ENCODE measurements at places on chromosomes 5 and 9.

- no peak for DNase-seq
Observed at GRCh38 chr9:18601026-18601425, 127.1 kb downstream of the ADAMTSL1 start.

DNA sequence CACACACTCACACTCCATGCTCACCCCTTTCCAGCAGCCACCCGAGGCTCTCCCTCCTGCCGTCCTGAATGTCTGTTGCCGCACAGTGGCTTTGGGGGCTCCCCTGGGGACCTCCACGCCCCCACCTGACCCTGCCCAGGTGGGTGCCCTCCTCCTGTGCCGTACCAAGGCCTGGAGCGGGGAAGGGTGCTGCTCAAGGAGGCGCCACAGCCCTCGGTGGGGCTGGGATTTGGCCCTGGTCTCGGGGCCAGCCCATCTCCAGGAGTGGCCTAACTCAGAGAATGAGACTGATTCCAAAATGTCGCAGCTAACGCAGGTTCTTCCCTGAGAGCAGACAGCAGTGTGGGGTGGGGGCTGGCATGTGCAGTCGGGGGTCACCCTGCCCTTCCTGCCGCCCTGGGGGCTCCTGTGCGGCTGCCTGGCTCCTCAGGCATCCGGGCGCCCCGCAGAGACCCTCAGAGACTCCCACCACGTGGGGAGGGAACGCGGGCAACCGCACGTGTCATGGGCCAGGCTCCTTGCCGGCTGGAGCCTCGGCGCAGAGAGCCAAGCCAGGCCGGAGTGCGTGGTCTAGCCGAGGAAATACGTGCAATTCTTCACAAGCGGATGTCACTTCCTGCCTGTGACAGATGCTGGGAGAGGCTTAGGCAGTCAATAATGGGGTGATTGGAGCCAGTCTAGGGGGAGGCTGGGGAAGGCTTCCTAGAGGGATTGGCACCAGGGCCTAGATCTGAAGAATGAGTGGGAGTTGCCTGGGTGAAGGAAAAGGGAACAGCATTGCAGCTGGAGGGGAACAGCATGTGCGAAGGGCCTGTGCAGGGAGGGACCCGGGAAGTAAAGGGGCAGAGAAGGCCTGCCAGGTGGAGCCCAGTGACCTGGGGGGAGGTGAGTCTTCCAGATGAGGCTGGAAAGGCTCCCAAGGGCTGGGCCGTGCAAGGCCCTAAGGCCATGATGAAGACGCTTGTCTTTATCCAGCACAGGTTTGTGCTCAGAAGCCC is 44.1 kb downstream of the C9orf50 start:
- DNase-seq, result no peak

DNA sequence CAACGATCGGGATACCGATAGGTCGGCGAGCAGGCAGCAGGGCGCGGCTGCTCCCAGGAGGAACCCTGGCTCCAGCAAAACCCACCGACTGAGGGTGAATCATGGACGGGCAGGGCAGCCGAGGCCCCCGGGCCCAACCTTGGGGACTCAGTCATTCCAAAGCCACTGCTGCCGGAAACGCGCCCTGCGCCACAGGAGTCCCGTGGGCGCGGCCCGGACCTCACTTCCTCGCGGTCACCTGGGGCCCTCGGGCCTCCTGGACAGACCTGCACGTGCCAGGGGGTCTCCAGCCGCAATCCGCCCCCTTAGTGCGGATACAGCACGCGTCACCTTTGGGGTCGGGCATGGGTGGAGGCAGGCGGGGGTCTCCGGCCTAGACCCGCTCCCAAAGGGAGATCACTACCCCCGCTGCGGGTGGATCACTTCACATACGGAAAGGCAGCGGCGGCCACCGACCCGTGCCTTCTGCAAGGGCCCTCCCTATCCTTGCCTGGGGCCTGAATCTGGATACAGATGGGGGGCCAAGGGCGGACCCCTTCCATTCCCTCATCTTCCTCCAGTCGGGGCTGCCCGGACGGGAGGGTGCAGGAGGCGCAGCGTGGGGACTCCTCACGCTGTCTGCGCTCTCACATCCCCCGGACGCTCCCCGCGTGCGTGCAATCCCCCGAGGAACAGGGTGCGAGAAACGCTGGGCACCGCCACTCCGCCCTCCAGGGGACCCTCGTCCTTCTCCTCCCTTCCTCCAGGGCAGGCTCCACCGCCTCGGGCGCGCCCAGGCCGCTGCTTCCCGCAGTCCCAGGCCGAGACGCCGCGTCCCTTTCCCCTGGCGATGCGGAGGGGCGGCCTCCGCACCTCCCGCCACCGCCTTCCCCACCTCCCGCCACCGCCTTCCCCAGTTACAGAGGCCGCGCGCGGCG is 586 bp downstream of the TXN start:
- DNase-seq, result peak; percentile 2

- DNase-seq, result no peak
Observed at GRCh38 chr5:174837919-174838902, 113.8 kb downstream of the MSX2 start.
